ENCODE measurements at places on chromosomes 1 and 21.

DNA sequence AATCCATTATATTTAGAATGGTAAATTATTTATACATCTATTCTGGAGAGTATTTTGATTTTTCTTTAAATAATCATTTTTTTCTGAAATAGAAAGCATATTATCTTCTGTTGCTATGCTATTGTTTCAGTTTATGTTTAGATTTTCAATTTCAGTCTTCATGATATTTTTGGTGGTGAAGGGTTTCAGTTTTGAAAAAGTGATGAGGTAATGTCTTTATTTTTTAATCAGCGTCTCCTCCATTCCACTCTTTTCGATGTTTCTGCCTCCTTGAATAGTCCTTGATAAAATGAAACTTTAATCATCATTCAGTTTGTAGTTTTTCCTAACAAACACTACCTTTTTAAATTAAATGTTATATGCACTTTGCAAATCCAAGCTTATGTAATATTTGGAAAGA, 428.6 kb downstream of the PTPRC start:
- no peak for DNase-seq

GRCh38 chr1:101697072-101697471, 299.7 kb downstream of the OLFM3 start:
- no peak for DNase-seq

DNA sequence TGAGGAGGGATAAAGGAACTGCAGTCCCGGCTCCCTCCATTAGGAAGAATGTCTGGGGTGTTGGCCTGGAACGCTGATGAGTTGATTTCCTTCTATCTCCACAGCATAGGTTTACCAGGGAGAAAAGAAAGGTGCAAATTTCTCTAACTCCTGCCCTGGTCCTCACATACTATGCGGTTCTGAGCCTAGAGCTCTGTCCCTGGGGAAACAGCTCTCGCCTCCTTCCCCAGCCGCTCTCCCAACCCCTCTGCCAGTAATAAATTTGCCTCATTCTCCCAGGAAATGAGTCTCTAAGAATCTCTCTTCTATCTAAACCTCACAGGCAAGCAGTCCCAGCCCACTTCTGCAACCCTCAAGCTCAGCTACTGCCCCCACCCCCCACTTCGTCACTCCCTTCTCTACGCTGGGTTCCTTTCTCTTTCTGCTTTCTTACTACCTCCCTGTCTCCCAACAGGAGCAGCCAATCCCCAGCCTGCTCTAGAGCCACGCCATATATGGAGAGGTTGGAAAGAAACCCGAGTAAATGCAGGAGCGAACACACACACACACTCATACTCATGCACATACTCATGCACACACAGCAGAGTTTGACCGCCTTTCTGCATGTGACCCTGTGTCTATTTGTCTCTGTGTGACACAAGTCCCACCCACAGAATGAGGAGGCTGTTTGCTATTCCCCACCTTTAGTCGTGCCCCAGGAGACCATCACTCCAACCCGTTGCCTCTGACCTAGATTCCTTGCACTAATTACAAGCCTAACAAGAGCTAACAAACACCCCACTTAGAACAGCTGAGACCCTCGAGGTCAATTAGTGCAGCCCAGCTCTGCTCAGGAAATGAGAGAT, 13.4 kb downstream of the PLEKHO1 start:
- peak; percentile 97 for DNase-seq

GRCh38 chr21:37374027-37374426, 7.5 kb downstream of the DYRK1A start:
- peak; percentile 59 for DNase-seq

- no peak for DNase-seq
Observed at GRCh38 chr21:33264561-33264960, 1.6 kb upstream of the IL10RB start.

DNA sequence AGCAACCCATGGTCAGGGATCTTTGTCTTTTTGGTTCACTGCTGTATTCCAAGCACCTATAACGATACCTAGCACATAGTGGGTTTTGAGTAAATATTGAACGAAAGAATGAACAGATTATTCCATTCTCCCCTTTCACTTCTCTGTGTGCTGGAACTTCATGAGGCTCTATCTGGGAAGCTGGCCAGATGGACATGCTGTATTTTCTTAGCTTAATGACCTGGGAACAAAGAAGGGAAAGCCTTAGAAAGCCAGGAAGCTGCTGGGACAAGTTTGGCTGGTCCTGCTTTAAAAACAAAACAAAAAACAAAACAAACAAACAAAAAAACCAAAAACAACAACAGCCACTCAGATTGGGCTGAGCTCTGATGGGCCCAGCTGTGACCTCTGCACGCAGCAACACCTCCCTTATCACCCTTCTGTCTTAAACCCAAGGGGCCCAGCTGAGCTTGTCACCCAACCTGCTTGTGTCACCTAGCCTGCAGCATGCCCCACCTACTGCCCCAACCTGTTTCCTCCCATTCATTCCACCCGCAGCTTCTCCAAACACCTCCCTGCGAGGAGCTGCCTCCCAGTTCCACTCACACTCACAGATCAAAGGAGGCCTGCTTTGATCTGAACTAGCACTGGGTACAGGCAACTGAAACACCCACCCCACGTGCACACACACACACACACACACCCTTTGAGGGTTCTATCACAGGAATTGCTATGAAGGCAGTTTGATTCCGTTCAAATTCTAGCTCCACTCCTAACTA, 37.1 kb downstream of the SLC30A1 start:
- DNase-seq: no peak

- no peak for DNase-seq
Observed at GRCh38 chr1:183769956-183770815, 34.7 kb upstream of the RGL1 start.

DNA sequence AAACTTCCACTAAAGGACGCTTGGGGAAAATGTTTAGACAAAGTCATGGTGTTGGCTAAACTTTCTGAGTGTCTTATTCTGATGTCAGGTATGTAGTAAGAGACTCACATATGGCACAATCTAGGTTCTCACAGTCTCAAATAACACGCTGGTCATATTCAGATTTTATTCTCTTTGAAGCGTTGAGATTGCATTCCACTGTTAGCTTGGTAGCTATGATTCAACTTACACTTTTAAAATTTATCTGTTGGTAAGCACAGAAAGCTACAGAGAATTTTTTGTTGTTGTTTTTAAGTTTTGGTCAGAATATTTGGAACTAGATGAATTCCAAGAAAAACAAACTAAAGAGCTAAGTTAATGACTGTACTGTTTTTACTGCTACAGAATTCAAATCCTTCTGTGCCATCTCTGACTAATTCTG, 126.7 kb downstream of the PRRX1 start:
- no peak for DNase-seq

DNA sequence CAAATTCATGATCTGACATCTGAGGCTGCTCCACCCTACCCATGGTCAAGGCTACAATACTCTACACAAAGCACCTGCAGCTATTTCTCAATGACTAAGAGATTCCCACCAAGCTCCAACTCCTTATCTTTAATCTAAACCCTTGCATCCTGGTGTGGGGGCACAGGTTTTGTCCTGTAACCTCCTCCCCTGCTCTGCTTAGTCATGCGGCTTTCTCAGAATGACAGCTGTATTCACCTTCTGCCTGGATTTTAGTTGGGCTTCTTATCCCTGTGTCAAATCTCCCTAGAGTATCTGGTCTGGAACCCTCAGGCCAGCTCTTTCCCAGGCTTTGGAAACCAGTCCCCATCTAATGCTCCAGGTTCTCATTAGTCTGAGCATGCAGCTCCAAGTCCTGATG, 159.0 kb downstream of the BARHL2 start:
- DNase-seq: no peak

GRCh38 chr1:6580593-6581409, 1.0 kb downstream of the ZBTB48 start:
- DNase-seq: no peak

DNA sequence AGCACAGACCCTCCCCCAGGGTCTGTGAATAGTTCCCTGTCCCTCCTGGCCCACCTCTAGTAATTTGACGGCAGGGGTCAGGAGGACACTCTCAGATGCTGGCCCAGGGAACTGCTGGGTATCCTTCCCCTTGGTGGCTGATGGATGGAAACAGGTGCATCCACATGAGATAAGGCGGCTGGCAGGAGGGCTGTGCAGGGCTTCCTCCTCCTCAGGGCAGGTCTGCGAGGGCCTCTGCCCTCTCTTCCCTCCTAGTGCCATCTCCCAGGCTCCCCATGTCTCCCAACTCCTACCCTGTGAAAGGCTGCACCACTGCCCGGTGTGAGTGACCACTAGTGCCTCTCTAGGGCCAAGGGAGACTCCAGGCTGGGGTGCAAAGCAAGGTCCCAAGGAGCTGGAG, 123.9 kb downstream of the GLIS1 start:
- DNase-seq: peak; percentile 27

DNA sequence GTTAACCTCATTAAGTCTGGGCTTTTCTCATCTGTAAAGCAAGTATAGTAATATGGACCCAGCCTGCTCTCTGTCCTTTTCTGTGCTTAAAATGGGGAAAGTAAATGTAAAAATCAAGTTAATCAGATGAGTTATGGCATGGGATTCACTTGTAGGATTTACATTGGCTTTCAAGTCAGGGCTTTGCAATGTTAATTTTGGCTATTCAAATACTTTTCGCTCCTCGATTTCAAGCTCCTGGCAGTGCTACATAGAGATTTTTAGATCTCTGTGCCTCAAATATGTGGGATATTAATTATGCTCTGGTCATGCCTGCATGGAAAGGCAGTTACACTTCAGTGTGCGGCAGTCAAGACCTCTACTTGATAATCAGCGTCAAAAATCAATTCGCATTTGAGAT, 709.8 kb downstream of the LTN1 start:
- DNase-seq: no peak

DNA sequence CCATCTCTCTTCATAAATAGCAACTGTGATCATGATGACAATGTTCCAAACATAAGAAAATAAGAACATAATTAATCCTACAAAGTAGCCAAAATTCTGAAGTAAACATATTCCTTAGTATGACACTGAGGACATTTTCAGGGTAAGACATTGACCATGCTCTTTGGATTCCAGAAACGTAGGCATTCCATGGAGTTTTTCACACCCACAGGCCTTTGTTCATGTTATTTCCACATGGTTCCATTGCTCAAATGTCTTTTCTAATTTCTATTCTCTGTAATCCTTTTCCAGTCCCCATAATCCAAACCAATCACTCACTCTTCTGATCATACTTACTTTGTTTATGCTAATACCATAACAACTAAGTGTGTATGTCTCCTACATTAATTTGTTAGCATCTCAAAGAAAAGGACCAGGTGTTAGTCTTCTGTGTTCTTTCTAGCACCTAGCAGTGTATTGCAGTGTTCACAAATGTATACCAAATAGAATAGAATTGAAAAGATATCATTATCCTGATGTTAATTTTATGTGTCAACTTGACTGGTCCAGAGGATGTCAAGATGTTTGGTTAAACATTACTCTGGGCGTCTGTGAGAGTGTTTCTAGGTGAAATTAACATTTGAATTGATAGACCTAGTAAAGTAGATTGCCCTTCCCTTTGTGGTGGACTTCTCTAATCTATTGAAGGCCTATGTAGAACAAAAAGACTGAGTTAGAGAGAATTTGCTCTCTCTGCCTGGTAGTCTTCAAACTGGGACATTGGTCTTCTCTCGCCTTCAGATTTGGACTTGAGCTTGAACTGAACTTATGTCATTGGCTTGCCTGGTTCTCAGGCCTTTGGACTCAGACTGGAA, 516.6 kb downstream of the PTPRC start:
- no peak for DNase-seq

GRCh38 chr21:38599381-38599975, 101.2 kb upstream of the ERG start:
- DNase-seq: no peak

DNA sequence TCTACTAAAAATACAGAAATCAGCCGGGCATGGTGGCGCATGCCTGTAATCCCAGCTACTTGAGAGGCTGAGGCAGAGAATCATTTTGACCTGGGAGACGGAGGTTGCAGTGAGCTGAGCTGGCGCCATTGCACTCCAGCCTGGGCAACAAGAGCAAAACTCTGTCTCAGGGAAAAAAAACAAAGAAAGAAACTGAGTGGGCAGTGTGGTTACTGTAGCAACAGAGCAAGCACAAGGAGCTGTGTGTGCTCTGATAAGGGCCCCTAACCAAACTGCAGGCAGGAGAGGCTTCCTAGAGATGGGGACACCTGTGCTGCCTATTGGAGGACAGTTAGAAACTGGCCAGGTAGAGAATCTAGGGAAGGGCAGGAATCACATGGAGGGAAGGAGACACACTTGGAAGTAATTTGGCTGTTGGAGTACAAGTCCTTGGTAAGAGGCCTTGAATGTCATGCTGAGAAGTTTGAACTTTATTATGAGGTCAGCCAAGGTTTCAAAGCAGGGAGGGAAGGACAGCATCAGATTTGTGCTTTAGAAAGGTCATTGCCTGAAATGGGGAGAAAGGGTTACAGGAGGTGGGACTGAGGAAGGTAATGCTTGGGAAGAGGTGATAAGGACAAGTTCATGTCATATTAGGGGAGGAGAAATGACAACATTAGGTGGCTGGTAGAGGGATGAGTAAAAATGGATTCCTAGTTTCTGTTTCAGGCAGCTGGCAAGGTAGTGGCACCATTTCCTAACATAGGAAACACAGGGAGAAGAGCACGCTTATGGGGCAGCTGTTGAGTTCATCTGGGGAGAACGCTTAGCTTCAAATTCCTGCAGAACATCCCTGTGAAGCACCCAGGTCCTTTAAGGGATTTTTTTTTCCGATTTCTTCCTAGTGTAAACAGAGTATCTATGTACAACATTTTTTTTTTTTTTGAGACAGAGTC, 69.2 kb upstream of the ARTN start:
- DNase-seq: no peak

GRCh38 chr21:42220138-42220701, 1.3 kb downstream of the ABCG1 start:
- DNase-seq: peak; percentile 83

- no peak for DNase-seq
Observed at GRCh38 chr1:84377480-84378095, 20.7 kb upstream of the DNASE2B start.

DNA sequence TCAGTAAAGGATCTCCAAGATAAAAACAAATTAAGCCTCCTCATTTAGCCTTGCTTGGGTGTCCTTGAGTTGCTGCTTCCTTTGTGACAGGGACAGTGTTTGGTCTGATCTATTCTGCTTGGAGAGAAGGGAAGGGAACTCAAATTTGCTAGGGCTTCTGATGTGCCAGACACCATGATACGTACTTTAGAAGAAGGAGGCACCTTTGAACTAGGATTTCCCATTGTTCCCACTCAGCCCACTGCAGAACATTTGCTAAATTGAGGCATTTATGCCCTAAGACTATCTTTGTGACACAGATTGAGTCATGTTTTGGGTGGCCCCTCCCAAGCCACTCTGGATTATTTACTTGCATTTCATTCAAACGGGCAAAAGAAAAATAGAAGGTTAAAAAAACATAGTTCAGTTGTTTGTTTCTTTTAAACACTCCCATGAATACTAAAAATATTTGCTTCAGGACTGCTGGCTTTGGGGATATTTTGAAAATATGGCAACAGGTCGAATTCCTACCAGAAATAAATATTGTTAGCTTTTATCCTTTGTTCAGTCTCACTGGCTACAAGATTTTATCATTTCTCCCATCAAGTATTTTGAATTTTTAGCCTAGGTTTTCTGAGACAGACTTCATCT, 81.9 kb upstream of the WLS start:
- DNase-seq: peak; percentile 72

GRCh38 chr1:91804546-91805023, 81.4 kb downstream of the TGFBR3 start:
- peak; percentile 61 for DNase-seq
